ENCODE measurements at places on chromosomes 3 and 15.

GRCh38 chr3:116947148-116947547 lies 237.6 kb downstream of the TUSC7 start:
- DNase-seq: no peak

DNA sequence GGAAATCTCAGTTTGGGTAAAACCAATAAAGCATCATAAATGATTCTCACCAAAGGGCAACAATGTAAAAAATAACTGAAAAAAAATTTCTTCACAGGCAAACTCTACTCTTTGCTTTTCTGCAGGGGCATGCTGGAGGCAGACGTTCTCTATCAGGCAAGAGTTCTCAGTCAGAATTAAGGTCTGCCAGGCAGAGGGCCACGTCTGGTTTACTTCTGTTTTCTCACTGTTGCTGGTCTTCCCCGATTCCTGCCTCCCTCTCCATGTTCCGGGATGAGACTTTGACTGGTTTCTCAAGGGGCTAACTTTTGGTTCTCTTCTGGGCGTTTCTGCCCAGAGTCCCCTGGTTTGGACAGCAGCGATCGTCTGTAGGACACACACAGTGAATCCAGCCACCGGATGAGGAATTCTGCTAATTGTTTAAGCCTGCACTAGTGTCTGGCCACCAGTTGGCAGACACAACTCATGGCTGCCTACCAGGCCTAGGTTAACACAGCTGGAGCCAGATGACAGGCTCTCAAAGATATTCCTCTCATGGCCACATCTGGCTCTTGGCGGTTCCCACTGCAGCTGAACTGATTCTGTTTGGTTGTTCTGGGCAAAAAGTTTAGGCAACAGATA lies 273.1 kb downstream of the FOXP1 start:
- DNase-seq: no peak

DNA sequence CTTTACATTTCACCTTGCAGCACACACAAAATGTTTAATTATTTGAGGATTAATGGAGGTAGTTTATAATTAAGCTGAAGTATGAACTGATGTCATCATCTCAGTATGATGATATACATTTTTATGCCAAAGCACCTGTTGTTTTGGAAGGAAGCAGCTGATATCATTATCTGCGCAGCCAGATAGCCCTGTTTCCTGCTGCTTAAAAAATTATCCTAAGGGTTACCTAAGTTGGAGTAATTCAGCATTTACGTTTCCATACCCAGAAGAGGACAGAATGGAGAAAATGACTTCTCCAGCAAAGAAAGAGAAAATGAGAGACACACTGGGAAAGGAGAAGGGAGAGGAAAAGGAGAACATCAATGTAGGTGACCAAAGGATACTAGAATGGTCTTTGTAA lies 370.3 kb upstream of the PLSCR5 start:
- no peak for DNase-seq

DNA sequence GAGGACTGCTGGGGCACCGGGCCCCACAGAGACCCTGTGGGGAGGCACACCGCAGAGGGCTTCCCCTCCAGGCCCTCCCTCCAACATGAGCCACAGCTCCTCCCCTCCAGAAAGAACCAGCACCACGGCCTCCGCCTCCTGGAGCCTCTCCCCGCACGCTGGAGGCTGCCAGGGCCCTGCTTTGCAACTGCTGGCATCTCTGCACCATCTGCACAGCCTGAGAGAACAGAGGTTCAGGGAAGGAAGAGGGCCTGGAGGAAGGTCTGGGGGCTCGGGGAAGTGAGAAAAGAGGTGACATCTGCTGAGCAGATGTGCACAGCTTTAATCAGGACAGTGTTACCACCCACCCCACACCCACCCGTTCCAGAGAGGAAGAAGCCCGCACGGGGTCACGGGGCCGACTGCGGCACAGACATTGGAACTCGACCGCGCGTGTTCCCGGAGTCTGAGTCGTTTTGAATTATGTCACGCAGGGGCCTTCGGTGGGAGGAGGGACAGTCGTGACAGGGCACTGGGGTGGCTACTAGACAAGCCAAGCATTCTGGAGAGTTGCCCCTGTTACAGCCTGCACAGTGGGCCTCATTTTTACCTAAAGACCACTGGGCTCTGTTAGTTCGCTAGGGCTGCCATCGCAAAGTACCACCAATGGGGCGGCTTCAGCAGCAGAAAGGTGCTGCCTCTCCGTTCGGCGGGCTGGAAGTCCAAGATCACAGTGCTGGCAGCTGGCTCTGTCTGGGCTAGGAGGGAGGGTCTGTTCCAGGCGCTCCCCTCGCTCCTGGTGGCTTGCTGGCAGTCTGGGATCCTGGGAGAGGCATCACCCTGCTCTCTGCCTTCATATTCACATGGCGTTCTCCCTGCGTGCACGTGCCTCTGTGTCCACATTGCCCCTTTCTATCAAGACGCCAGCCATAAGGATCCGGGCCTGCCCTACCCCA lies 194.8 kb downstream of the XXYLT1 start:
- DNase-seq: peak; percentile 76

DNA sequence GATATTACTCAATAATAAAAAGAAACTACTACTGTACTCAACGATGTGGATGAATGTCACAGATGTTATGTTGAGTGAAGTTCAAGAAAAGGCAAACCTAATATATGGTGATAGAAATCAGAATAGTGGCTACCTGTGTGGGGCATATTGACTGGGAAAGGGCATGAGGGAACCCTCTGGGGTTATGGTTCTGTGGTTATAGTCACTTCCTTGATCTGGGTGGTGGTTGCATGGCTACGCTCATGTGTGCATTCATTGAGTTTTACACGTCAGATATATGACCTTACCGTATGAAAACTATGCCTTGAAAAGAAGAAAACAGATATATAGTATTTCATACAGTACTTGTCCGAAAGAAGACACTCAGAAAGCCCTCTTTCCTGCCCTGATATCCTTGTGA lies 331.0 kb upstream of the LRRFIP2 start:
- DNase-seq: no peak
